Pancreas (tissue), 10 donors: ENCODE measurements at places on chromosomes 5 and 9. TPM values are rescaled to one million over a fixed set of nuclear protein-coding genes. Genes with fewer than 3 reads are reported as not detected.
A peak's percentile ranks its signal among the peaks of the same experiment; 100 is the strongest.

The CTSL gene
- 41.3 TPM for total RNA-seq

- no peak overlapping the region for H3K4me3 ChIP-seq
- no peak overlapping the region for H3K27ac ChIP-seq
- no peak for DNase-seq
Observed at GRCh38 chr5:83531661-83532060, 60.1 kb downstream of the VCAN start.

GRCh38 chr9:36142510-36143244 lies 6.1 kb downstream of the GLIPR2 start:
- no peaks in the 10 kb centered on the region for H3K36me3 ChIP-seq
- DNase-seq = no peak
- H3K27ac ChIP-seq = peak overlapping the region; percentile 48
- H3K27me3 ChIP-seq = no peaks in the 10 kb centered on the region

The C5 gene
- 14.5 TPM for total RNA-seq

DNA sequence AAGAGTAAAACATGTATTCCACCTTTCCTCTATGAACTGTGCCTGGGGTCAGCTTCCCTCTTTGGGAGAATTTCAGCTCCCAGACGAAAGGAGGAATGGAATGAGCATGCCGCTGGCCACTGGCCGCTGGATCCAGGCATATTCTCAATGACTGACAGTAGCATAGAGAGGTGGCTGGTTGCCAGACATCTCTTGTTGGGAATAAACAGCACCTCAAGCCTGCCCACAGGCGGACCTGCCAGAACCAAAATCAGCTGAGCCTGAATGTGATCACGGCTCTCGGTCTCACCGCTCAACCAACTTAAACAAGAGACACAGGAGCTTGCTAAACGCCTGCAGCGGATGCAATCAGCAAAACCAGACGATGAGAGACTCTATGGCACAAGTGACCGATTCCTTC lies 20.6 kb downstream of the TBC1D9B start:
- no peak overlapping the region for H3K4me3 ChIP-seq
- H3K27ac ChIP-seq = no peak overlapping the region
- DNase-seq = no peak
- peaks cover 31% of the 10 kb centered on the region for H3K36me3 ChIP-seq
- no peaks in the 10 kb centered on the region for H3K4me1 ChIP-seq
- H3K27me3 ChIP-seq = no peaks in the 10 kb centered on the region

DNA sequence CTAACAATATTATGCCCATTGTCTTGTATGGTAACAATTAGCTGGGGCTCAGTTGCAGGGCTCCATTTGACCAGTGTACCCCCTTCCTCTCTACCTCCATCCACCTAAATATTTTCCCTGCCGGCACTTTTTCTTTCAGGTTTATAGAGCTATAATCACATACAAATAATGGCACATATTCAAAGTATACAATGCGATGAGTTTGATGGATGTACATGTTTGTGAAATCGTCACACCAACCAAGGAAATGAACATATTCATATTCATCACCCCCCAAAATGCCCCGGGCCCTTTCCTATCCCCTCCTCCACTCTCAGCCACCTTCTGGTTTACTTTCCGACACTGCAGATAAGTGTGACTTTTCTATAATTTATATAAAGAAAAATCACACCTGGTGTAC lies 351.5 kb downstream of the GADD45G start:
- no peak for DNase-seq
- H3K4me1 ChIP-seq = no peaks in the 10 kb centered on the region
- H3K27me3 ChIP-seq = no peaks in the 10 kb centered on the region
- no peaks in the 10 kb centered on the region for H3K36me3 ChIP-seq
- no peak overlapping the region for H3K4me3 ChIP-seq
- H3K27ac ChIP-seq = no peak overlapping the region

GRCh38 chr9:95953986-95954385 lies 78.5 kb downstream of the ERCC6L2 start:
- DNase-seq = no peak
- no peak overlapping the region for H3K27ac ChIP-seq
- no peak overlapping the region for H3K4me3 ChIP-seq
